Left renal cortex interstitium (tissue), 4 donors: ENCODE measurements at places on chromosomes 7 and 10. TPM values are rescaled to one million over a fixed set of nuclear protein-coding genes. Genes with fewer than 3 reads are reported as not detected.

- DNase-seq: no peak
Observed at GRCh38 chr7:81007051-81007450, 88.2 kb upstream of the SEMA3C start.

Gene PRTFDC1
- polyA plus RNA-seq: 49.2 TPM

DNA sequence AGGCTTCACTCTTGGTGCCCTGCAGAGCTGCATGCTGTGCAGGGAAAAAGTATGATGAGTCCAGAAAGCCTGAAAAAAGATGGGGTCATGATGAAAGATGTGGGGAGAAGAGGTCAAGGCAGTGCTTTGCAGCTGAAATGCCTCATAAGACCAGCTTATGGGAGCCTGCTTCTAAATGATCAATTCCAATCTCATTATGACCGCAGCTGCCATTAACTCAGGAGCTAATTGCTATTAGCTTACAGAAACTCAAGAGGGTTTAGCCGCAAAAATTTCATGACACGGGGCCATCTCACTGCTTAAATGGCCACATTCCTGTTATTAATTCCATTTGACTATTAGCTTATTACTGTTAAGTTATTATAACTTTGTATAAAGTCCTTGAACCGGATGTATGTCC, 502.9 kb upstream of the ZMIZ1 start:
- no peak for DNase-seq

- DNase-seq: no peak
Observed at GRCh38 chr7:1823376-1824150, 153.5 kb downstream of the ELFN1 start.

GRCh38 chr10:124683814-124684213, 60.4 kb downstream of the FAM53B start:
- no peak for DNase-seq

Gene GDF10
- 3.1 TPM for polyA plus RNA-seq

DNA sequence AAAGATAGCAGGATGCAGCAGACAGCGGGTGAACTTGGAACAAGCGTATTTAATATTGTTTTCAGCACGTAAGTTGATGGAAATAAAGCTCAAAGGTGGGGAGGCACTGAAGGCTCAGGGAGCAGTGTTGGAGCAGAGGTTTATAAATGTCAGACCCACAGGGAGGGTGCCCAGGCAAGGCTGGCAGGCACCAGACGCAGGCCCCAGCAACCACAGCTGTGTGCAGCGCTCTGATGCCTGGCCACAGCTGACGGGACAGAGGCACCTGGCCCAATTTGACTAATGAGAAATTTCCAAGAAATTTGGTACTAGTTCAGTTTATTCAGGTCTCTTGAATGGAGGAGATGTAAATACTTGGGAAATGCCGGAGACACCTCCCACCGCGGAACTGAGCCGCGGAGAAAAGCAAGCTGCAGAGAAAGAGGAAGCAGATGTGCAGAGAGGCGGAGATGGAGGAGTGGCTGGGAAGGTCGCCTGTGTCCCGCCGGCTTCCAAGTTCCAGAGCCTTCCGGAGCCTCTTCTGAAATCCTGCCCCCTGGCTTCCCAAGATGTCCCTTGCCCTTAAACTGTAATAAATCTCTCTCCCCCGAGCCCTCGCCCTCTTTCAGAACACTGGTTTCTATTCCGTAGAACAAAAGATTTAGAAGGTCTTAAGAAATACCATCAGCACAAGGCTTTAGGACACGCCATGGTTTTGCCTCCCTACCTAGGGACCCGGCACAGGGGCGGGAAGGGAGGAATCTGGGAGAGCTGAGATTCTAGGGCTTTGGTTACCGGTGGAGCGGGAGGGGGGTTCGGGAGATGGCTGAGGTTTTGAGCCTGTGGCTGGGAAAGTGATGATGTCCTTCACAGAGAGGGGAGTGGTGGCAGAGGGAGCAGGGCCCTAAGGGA, 38.4 kb upstream of the PLXNA4 start:
- DNase-seq: peak; percentile 9

DNA sequence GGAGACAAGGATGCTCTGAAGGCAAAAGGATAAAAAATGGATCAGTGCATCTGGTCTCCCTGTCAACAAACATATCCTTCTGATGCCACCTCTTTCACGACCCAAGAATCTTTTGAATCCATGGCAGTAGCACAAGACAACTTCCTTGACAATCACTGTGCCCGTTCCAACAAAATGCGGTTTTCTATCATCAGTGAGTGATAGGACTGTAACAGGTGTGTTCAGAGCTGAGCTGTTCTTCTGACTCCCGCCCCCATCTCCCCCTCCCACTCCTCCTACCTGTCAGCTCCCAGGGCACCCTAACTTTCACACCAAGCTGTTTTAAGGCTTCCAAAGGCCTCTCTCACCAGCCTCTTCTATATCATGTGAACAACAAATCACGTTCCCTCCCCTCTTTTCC, 74.8 kb downstream of the PARD3 start:
- no peak for DNase-seq

Gene TMEM229A
- polyA plus RNA-seq: 0.11 TPM

Gene ADAMTS14
- polyA plus RNA-seq: 0.96 TPM

GRCh38 chr10:15325243-15325943, 45.7 kb downstream of the FAM171A1 start:
- DNase-seq: no peak

DNA sequence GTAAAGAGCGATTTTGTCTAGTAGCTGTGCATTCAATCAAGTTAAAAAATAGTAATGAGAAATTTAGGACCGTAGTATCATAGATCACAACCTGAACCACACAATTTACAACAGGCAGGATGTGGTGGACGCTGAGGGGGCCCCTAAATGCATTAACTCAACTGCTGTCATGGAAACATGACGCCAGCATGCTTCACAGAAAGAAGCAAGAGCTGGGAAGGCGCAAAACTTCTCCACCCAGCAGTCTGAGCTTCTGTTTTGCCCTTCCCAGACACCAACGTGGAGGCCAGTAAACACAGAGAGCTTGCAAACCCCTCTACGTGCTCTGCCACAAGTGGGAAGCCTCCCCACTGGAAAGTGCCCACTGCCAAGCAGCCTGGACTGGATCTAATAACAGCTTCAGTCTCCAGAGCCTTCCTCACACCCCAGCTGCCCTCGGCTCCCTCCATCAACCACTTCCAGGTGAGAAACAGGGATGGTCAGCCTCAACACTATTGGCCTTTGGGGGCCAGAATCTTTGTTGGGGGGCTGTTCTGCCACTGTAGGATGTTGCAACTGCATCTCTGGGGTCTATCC, 151.8 kb downstream of the SFMBT2 start:
- DNase-seq: no peak

DNA sequence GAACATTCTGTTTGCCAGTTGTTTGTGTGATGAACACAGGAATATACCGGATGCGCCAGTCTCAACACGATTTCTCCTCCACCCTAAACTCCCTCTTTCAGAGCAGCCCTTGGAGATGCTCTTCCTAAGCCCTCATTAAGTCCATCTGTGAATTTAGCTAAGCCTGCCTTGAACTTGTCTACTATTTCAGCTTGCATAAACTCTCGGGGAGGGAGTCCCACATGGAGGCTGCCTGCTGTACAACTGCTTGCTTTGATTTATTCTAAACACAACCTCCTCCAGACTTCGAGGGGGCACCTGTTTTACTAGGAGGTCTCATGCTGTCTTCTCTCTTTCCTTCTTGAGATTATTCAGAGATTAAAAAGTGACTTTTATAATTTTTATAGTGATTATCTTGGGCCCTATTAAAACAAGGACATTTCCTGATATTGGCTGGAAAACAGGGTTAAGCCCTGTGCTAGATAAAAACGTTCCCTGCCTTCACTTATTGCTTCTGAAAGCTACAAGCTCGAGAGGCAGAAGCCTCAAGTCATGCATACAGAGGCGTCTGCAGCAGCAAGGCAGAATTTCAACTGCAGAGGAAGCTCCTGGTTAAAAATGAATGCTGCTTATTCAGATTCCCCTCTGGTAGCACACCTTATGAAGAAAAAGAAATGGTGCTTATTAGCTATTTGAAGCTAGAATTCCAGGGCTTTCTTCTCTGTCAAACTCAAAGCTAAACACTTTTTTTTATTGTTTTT, 174.3 kb downstream of the FANK1 start:
- DNase-seq: no peak

Gene OR9A2
- polyA plus RNA-seq: not detected

DNA sequence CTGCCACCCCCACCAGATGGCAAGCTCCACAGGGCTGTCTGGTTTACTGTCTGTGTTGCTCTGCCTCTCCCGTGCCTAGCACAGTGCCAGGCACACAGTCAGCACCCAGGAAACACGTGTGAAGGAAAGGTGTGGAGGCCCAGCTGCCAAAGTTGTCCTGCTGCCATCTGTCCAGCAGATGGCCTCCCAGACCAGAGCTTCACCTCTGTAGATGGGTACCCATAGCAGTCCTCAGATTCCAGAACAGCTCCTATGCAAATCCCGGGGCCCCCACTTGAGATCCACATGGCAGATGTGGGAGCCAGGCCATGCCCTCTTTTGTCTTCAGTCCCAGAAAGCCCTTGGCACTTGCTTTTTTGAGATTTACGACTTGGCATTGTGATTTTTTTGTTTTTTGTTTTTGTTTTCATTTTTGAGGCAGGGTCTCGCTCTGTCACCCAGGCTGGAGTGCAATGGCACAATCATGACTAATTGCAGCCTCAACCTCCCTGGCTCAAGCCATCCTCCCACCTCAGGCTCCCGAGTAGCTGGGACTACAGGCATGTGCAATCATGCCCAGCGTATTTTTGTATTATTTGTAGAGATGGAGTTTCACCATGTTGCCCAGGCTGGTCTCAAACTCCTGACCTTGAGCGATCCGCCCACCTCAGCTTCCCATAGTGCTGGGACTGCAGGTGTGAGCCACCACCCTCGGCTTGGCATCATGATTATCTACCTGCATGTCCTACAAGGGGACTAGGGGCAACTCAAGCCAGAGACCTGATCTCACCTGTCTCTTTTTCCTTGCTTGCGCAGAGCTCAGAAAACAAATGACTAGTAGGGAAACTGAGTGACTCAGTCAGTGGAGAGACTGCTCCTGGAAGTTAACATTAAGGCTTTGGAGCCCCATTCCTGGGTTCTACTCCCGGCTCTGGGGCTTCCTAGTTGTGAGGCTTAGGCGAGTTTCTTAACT, 16.9 kb upstream of the PALD1 start:
- no peak for DNase-seq

Gene PON2
- polyA plus RNA-seq: 140 TPM

Gene HGF
- polyA plus RNA-seq: 1.9 TPM

Gene OR2A42
- 4.1 TPM for polyA plus RNA-seq

- DNase-seq: no peak
Observed at GRCh38 chr7:11473807-11474424, 358.1 kb downstream of the THSD7A start.

Gene LMTK2
- polyA plus RNA-seq: 11.5 TPM

- DNase-seq: no peak
Observed at GRCh38 chr7:22470981-22471380, 29.0 kb downstream of the STEAP1B start.
